ENCODE measurements at places on chromosomes 6 and 20.

DNA sequence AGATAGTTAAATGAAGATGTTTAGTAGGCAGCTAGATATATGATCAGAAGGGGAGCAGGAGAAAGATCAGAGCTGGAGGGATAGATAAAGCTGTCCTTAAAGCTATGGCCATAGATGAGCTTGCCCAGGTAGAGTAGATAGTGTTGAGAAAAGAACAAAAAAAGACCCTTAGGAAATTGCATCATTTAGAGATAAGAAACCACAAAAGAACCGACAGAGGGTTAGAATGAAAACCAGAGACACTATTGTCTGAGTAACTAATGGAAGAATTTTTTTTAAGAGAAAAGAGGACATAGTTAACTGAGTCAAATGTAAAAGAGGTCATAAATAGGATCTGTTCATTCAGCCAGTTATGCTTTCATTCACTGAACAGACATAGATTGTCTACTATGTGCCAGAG lies 101.8 kb downstream of the TNFAIP3 start:
- DNase-seq, result no peak

GRCh38 chr6:1212919-1213318 lies 99.0 kb upstream of the FOXQ1 start:
- no peak for DNase-seq

DNA sequence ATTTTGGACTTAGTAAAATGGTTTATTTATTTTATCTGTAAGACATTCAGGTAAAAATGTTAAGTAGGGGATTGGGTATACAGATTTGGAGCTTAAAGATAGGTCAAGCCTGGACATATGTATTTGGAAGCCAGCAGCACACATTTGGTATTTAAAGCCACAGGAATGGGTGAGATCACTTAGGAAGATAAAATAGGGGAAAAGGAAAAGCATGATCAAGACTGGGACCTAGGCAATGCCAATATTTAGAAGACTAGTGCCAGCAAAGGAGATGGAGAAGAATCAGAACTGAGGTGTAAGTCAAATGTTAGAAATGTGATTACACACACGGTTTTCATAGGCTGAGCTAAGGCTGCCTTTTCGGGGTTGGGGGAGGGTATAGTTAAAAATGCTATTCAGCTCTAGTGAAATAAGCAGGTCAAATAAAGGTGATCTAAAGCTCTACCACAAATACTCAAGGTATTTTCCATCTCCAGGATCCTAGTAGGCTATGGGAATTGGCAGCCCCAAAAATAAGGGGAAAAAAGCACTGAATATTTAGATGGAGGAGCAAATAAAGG lies 20.6 kb downstream of the SLC2A12 start:
- DNase-seq, result no peak

- DNase-seq, result no peak
Measured at GRCh38 chr6:111764238-111765175, 108.7 kb downstream of the FYN start.

DNA sequence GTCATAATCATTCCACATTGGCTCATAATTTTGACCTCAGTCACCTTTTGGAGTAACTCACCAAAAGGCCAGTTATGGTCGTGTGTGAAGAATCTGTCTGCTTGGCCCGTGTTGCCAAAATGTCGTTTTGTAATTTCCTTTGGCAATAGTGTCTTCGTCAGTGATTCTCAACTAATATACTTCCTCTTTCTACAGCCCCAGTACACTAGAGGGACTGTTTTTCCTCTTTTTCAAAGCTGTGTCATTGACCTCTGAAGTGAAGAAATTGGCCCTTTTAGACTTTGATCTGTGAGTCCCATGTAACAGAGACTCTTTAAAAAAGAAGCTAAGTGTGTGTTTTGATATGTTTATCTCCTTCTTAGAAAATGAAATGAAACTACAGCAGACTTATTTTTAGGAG lies 5.2 kb downstream of the FOXO3 start:
- no peak for DNase-seq

DNA sequence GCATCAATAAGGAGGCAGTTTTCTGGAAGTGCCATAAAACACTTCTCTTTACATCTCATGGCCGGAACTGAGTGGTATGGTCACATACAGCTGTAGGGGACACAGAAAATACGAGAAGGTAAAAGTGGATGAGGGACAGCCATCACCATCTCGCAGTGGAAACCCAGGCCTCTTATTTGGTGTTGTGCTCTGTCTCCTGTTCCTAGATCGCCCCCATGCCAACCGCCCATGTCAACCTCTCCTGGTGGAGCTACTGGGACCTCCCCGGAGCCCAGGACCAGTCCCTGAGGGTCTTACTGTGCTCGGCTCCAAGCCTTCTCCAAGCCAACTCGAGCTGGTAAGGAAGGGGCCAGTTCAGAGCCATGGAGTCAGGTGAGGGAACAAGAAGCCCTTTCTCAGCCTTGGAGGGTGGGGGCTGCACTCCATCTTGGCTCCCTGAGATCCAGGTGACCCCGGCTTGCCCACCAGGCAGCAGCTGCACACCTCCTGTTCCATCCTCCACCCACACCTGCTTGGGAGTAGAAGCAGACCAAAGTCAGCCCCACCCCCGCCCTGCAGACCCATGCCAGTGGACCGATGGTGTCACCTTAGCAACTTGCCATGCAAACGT lies 149.0 kb upstream of the CST7 start:
- DNase-seq, result no peak

- DNase-seq, result no peak
Measured at GRCh38 chr6:4880363-4880762, 104.2 kb downstream of the CDYL start.

GRCh38 chr6:113380591-113380990 lies 476.6 kb upstream of the MARCKS start:
- DNase-seq, result no peak

DNA sequence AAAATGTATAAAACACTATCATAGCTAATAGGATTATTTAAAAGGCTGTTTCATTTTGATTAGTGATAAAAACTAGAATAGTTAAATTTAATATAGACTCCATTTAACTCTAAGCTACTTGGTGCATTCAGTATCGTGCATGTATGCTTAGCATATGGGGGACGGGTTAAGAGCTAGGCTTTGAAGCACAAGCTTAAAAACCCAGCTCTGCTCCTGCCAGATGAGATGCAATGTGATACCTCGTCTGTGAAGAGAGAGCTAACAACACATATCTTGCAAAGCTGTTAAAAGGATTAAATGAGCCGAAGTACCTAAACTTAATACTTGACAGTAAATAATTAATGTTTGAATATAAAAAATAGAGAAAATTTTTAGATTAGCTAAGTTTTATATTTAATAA lies 42.2 kb downstream of the DTNBP1 start:
- DNase-seq, result no peak

DNA sequence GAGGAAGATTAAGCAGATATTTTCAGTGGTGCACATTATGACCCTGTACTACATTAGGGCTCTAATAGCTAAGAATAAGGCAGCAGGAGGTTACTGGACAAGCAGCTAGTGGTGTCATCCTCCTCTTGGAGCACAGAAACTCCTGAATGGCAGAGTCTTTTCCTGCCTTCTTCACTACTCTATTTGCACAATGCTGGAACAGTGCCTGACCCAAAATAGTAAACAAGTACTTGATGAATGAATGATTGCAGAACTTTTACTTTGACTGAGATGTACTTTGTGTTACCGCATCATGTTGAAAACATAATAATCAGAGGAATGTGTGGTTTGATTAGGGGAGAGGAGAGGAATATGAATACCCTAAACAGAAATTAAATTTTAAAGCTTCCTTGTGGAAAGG lies 30.0 kb upstream of the UST start:
- no peak for DNase-seq

DNA sequence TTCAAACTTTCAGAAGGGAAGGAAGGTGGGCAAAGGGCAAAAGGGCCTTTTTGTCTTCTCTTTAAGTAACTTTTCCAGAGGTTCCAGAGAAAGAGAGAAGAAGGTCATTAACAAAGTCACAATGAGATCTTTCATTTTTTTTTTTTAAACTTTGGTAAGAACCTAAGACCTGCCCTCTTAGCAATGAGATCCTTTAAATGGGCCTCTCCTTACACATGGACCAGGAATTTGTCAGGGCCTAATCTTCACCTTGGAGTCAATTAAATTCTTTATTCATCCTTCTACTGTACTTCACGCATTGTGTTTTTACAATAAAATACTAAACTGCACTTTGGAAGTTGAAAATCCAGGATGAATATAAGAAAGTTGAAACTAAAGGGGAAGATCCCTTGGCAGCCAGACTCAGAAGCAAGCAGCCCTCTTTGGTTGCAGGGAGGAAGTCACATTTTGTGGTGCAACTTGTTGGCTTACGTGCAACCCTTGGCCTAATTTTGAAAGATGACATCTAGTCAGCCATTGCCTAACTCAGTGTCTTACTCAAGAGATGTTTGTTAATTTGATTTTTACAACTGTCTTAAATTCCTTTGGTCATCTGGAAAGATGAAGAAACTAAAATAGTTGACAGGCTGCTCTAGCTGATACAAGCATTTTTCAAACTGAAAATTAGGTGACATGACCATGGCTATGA lies 11.9 kb upstream of the TMEM170B start:
- no peak for DNase-seq

DNA sequence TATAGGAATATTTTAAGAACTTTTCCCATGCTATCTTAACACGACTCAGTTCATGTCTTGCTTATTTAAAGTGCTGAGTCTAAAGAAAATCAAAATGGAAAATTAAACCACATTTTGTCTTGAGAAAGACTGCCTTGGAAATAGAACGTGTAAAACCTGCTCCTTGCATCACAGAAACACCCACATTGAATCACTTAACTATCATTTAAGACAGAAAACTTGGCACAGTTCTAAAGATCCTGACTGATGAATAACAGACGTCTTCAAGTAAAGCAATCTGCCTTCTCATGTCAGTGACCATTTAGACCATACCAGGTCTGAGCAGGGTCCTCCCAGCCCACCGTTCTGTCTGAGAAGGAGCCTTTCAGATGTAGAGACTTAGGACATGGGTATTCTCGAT lies 7.4 kb downstream of the PERP start:
- DNase-seq, result no peak

DNA sequence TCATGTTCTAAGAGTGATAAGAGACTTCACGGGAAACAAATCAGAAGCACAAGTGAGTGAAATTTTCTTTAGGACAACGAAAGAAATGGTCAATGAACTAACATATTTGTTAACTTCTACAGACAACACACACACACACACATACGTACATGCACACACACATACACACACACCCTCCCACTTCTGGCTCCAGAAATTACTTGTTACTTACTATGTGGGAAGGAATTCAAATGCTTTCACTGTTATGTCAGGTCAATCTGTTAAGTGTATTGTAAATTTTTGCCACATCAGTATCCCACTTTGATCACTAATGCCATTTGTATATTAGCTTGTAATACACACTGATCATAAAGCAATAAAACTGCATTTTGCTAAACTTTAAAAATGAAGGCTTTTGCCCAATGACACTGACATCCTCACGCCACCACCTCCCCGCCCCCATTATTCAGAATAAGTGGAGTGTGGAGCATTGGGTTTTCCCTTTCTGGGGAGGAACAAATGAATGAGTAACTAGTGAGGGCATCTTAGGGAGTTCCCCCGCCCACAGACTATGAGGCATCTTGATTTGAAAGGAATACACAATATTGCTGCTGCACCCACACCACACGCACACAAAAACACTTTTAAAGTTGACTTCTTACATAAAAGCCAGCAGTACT lies 76.2 kb downstream of the ATXN1 start:
- DNase-seq, result no peak

- peak; percentile 78 for DNase-seq
Measured at GRCh38 chr20:59933296-59933848, at the start of gene SYCP2. Gene SYCP2 (minus strand): TSS chr20:59933637. CDS start chr20:59922413, 11,224 bp downstream.

GRCh38 chr20:38193586-38194105 lies 28.6 kb upstream of the TGM2 start:
- no peak for DNase-seq

DNA sequence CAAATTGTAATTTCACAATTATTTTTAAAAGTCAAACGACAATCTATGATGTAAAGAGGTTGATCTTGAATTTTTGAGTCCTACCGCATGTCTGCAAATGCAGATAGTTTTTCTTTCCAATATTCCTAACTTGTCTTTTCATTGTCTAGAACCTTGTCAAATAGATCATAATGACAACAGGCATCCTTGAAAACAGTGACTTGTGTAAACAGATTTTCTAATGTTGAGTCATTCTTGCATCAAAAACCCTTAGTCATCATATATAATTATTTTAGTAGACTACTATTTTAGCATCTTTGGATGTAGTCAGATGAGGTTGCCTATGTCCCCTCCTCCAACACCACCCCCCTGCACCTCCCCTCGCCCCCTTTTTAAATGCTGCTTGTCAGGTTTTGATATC lies 43.8 kb downstream of the BMP6 start:
- DNase-seq, result no peak

GRCh38 chr6:168232989-168233874 lies 86.3 kb downstream of the DACT2 start:
- DNase-seq, result no peak

- DNase-seq, result no peak
Measured at GRCh38 chr6:5466281-5467136, 205.2 kb downstream of the FARS2 start.

DNA sequence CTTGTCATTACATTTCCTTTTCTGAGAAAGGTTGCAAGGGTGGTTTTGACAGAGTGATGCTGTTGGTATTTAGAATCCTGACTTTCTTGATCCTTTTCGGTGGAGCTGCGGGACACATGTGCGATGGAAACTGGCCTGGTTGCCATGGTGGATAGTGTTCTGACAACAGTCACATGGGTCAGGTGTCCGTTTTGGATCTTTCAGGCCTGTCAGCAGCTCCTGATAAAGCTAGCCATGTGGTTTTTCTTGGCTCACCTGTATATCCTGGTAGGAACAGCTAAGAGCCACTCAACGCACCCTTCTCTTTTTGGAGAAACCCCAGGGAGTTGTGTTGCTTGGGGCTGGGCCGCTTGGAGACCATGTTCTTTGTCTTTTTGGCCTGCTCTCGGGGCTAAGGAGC lies 177.4 kb downstream of the MTFR2 start:
- no peak for DNase-seq

GRCh38 chr6:47023573-47023972 lies 18.6 kb downstream of the ADGRF1 start:
- no peak for DNase-seq

GRCh38 chr6:131765804-131766135 lies 42.0 kb upstream of the ENPP1 start:
- DNase-seq, result no peak

DNA sequence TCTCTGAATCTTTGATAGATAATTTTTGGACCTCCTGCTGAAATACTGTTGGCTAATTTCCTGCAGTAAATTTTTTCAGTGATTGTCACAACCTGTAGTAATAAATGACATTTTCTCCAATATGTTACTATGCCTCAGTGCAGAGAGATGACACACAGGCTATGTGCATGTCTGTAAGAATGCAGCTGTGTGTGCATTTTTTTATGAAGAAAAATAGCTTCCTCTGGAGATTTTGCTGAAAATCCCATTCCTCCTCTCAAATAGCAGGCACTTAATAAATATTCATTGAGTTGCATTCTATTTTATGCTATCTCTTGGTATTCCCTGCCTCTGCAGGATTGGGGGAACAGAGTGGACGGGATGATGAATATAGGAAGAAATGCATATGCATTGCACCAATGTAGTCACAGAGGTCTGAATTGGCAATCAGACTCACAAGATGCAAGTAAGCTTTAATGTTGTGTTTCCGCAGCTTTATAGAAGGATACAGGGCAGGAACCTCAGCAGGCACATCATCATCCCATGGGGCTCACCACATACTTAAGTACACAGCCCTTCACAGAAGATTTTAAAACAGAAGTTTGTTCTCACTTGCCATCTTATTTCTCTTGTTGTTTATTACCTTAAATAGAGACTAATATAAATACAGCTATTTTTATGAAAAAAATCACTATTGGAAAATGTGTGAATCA lies 474.7 kb downstream of the EPM2A start:
- DNase-seq, result no peak
